ENCODE measurements at places on chromosomes 4 and X.

- no peak for DNase-seq
Observed at GRCh38 chr4:17284323-17285175, 227.3 kb downstream of the QDPR start.

DNA sequence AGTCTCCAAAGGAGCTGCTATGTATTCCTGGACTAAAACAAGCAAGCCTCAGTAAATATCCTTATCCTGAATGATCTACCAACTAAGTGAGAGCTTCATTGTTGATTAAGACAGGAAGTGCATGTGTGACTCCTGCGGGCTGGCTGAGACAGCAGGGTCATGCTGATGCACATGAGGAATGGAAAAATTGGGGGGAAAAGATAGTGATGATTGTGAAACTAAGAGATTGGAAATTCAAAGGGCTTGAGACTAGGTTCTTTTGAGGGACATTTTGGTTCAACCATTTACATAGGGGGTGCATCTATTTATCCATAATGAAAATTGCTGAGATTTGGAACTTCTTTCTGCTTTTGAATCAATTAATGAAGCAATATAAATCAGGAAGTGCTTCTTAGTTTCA lies 61.1 kb upstream of the C1QTNF7 start:
- DNase-seq = no peak

DNA sequence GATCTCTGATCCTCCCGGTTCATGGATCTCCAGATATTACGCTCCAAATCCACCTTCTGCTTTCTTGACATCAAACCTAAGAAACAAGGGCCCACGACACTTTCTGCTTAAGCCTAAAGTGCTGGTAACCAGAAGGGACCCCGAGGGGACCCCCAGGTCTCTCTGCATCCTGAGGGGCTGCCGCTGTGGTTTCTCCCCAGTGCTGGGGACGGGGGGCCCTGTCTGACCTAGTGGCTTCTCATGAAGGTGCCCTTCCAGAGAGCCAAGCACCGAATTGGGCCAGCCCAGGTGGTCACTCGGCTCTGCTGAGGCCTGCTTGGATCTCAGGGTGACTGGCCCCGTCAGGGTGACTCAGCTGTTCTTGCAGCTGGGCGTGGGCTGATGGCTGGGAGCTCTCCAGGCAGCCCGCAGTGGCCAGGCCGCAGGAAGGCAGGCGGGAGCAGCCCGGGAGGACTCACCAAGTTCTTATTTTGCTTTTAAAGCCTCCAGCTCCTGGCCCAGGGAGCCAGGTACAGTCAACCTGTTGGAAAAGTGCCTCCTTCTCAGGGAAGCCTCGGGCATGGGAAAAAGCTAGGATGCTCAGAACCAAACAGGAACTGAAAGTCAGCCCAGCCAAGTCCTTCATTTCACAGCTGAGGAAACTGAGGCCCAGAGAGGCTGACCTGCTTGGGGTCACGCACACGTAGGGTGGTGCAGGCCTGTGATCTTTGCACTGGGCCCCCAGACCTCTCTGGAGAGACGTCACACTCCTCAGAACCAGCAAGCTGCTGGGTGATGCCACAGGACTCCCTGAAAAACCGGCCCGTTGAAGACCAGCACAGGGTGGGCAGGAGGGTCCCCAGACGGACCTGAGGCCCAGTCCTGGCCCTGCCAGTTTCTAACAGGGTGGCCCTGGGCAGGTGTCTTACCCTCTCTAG lies 16.7 kb downstream of the BLOC1S4 start:
- DNase-seq = peak; percentile 44

DNA sequence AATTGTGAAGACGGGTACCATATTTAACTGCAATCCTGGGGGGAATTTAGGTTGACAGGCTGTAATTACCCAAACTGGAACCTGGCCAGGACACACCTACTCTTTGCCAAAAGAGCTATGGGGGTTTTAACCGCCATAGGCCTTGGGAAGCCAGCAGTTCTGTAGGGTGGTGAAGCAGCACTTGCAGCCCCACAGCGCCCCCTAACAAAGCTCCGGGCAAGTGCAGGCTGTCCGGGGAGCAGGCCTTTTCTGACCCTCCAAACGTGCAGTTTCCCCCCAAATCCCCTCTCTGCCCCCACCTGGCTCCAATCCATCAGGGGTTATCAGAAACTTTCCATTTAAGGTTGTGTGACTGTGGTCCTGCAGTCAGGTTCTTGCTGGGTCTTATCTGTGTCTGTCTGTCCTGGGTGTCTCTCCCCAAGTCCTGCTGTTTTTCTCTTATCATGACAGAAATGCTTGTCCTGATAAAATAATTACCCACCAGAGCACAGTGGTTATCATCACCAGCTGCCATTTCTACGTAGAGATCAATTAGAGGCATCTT lies 350.9 kb downstream of the MID1IP1 start:
- DNase-seq = no peak

GRCh38 chr4:26594371-26594770 lies 10.5 kb downstream of the TBC1D19 start:
- DNase-seq = no peak

- DNase-seq = no peak
Observed at GRCh38 chr4:102610476-102610875, 109.3 kb downstream of the NFKB1 start.

DNA sequence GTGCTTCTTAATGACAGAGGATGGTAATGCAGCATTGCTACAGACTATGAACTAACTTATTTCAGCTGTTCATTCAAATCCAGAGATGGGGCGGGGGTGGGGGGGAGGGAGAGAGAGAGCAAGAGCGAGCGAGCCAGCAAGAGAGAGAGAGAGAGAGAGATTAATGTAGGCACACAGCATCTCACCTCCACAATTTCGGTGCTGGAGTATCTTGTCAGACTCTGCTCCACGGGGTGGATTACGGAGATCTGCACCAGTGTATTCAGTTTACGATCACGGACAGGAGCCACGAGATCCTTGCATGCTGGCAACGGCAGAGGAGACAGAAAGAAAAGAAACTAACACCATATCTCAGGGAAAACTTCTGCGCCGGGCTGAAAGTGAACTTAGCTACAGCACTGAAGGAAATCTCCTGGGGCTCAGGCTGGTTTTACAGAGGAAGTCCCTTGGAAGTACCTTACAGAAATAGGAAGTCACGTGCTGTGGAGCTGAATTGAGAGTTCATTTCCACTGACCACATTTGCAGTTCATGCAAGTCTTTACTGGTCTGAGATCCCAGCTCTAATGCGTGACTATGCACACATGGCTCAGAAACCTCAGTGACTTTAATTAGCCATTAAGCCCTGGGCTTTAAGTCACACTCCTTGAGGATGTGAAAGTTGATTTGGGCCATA lies 440.9 kb downstream of the INPP4B start:
- DNase-seq = peak; percentile 55

- no peak for DNase-seq
Observed at GRCh38 chrX:139766545-139766983, 58.6 kb upstream of the MCF2 start.

DNA sequence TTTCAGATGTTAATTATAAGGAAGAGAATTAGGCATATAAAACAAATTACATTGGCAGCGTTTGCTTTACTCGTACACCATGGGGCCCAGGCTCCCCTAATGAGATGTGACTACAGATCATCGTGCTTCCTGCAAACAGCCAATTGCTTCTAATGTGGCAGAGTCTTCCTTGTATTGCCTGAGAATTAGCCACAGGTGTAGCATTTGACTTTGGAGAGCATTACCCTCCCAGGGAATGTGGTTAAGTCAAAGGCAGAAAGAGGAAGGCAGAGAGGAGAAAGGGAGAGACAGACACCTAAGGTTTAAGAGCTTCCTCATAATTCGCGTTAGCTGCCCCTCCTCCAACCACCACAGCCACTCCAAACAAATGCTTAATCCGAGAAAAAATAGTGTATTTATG lies 97.0 kb downstream of the MID1IP1 start:
- DNase-seq = no peak

DNA sequence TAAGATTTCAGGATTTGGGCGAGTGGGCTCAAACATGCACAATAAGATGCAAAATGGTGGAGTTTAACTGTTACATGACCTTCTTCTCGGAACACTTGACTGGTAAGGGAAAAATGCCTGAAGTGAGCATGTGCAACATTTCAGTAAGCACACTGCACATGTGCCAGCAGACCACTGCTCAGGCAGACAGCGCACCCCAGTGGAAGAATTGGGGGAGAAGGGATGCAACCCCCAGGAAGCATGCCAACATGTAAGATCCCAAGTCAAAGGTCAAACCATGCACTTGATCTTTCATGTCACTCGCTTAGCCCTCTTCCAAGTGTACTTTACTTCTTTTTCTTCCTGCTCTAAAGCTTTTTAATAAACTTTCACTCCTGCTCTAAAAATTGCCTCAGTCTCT lies 256.3 kb downstream of the CENPC start:
- no peak for DNase-seq

DNA sequence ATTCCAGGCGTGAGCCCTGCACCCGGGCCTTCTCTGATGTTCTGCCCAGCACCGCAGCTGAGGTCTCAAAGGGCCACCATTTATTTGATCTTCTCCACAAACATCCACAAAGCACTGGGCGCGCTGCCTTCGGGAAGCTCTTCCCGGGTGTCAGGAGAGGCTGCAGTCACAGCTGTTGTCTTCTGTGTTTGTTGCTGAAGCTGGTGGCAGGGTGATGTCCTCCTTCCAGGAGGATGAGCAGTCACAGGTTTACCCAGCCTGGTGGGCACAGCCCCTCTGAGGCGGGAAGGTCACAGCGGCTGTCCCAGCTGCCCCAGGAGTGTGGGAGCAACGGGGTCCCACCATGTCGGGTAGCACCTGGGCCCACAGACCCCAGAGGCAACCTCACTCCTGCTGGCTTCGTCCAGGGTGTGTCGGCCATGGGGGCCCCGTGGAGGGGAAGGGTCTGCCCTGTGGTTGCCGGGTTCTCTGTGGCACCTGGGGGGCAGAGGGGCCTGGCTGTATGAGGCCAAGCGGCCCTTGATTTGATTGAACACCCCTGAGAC lies 27.6 kb downstream of the FGFRL1 start:
- no peak for DNase-seq

DNA sequence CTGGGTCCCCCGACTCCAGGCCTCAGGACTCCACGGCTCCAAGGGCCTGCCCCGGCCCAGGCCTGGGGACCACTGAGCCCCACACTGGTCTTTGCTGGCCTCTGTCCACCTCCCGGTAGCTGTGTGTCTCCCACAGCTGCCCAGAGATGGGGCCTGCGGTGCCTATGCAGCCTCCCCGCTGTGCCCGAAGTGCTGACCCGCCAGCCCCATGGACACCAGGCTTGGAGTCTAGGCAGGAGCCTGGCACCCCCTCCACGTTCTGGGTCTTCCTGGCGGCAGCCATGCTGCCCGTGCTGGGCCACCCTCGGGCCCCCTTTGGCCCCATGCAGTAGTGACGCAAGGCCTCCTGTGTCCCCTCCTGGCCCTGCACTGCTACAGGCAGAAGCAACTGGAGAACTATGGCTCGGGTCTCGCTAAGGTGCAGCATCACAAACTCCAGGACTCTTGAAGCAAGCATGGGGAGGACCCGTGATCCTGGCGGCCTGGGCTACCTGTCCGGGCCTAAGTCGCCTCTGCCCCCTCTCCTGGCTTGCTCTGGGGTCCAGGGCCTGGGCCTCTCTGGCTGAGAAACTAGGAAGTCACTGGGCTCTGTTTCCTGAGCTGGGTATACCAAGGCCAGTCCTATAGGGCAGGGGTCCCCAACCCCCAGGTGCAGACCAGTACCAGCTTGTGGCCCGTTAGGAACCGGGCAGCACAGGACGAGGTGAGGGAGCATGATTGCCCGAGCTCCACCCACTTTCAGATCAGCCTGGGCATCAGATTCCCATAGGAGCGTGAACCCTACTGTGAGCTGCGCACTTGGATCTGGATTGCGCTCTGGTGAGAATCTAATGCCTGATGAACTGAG lies 917 bp downstream of the MYL5 start:
- no peak for DNase-seq

DNA sequence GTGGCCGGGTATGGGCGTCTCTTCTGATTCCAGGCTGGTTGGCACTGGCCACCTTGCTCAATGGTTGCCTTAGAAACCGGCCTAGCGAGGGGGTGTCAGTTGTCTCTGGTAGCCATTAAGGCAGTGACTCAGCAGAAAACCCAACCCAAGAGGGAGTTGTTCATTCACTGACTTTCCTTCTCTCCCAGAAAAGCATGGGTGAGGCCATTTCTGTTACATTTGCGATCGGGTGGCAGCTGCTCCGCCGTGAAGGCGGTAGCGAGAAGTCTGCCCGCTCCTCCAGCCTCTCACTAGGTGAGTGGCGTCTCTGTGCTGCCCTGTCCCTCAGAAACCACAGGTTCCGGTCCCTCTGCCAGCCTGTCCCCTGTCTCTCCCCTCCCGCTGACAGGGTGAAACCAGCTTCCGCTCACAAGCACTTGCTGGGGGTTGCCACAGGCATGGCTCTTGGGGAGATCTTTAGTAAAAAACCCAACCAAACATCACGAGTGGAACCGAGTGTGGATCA lies 17.4 kb downstream of the IRAK1 start:
- DNase-seq = no peak

DNA sequence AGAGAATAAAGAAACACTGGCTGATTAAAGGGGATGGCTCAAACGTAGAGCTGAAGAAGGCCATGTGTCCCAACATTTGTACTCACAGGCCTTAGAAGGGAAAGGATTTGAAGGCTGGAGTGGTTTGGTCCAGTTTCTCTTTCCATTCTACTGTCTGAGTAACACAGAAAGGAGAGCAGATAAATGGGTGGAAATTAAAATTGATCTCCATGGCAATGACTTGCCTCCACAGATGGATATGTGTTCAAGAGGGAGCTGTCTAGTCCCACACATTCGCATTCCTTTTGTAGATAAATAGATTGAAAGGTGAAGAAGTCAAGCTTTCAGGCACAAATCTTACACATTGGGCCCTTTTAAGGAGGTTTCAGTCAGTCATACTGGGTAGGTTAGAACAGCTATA lies 74.6 kb downstream of the DOCK11 start:
- DNase-seq = no peak

DNA sequence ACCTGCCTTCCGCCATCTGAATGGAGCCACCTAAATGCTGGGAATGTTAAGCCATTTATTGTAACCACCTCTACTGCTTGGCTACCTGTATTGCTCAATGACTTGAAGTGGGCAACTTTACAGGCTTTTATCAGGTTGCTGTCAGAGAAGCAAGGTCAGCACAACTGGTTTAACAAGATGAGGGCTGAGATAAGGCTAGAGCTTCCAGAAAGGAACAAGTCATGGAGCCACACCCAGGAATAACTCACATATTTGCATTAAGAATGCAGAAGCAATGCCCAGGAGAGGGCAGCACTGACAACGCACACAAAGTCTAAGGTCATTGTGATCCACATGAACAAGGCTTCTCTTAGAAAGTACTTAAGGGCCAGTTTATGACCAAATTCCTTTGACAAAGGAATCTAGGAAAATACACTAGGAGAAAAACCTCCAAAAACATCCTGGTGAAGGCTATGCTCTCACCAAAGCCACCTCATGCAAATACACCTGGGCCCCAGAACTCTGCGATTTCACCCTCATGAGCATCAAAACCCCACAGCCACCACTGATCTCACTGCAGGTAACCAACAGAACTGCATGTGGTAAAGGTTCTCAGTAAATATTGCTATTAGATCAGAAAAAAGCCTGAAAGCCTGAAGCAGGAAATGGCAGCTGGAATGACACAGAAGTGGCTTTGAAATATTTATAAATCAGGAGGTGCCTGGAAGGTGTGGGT lies 15.0 kb upstream of the STS start:
- DNase-seq = no peak

Data from smooth muscle cell of the brain vasculature (primary cell).